ENCODE measurements at places on chromosomes 4 and X.

DNA sequence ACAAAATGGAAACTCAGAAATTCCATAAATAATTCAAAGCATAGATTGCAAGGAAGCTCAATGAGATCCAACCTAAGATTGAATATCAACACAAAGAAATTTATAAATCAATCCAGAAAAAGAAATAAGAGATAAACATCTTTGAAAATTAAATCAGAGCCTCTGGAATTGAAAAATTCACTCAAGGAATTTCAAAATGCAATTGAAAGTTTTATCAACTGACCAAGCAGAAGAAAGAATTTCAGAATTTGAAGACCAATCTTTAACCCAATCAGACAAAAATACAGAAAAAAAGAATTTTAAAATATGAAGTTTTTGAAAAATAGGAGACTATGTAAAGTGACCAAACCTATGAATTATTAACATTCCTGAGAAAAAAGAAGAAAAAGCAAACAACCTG, 134.1 kb downstream of the GASK1B start:
- no peak for DNase-seq

GRCh38 chrX:24332878-24333277, 19.0 kb upstream of the SUPT20HL2 start:
- no peak for DNase-seq

GRCh38 chr4:48356355-48356754, 15.0 kb downstream of the SLAIN2 start:
- no peak for DNase-seq

- DNase-seq: no peak
Measured at GRCh38 chrX:85012098-85012497, 8.4 kb downstream of the APOOL start.

DNA sequence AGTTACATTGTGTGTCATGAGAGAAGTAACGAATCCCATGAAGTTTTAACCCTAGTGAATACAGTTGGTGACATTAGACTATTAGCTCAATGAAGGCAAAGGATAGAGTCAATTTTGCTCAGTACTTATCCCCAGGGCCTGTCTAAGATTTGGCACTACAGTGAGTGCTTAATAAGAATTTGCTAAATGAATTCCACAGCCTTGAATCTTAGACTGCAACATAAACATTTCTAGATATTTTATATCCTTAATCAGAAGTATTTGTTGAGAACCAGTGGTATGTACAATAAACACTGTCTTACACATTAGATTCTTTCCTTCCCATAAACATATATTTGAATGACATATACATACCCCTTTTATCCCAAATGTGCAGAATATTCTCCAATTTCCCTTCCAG, 223.0 kb downstream of the NSUN7 start:
- no peak for DNase-seq

DNA sequence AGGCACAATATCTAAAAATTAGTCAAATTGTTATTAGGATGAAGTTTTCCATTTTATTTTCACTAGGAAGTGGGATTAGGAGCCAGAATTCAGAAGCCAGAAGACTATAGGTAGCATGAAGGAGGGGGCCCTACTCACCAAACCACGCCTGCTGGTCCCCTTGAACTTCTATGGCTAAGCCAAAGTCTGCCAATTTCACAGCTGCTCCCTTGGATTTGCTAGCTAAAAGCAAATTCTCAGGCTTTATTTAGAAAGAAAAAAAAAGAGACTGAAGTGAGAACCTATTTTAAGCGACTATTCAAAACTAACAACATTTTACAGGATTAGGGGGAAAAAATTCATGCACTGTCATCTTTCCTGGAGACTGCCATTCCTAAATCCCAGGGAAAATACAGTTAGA, 224.3 kb downstream of the CAMK2D start:
- no peak for DNase-seq
